NCI-H510A (cell line): ENCODE measurements at places on chromosomes 16 and 17.

- no peak for DNase-seq
Observed at GRCh38 chr16:52227851-52228250, 319.1 kb downstream of the TOX3 start.

GRCh38 chr16:75552951-75553350, 3.1 kb downstream of the TMEM231 start:
- DNase-seq = no peak

DNA sequence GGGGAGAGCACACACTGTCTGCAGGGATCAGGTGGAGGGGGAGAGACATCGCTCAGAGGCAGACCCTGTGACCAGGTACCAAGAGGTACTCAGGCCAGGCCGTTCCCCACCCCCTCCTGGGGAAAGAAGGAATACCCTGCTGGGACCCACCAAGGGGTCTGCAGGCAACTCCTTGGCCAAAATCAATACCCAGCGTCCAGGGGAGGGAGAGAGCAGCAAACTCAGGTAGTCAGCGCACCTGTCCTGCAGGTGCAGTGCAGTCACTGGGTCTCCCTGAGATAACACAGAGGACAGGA, 57.5 kb upstream of the DOC2B start:
- DNase-seq = no peak

DNA sequence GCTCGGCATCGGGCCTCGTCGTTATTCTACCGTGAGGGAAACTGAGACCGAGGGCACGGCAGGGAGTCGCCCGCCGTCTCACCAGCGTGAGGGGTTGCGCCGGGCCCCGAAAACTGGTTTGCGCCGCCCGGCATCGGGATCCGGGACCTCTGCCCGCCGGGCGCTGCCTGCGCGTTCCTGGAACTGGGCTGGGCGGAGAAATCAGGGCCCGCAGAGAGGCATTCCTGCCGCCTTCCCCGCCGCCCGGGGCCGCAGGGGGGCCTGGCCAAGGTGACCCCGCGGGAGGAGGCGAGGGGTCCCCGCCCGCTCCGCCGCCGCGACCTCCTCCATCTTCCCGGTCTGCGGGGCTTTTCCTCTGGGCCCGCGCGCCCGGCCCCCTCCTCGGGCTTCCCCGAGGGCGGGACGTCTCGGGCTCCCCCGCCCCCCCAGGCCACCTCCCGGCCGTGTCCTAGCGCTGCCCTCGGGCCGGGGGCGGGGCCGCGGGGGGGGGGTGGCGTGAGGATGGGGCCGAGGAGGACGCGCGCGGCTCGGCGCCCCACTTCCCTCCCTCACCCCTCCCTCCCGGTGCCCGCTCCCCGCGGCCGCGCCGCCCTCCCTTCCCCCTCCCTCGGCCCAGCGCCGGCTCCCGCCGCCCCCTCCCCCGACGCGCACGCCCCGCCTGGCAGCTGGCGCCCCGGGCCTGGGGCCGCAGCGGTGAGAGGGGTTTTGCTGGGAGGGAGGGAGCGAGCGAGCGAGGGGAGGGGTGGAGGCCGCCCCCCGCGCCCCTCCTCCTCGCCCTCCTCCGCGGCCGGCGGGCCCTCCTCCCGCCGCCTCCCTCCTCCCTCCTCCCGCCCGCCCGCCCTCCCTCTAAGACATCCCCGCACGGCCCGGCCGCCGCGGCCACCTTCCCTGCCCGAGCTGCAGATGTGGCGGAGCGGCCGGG, at the start of gene GLIS2:
Gene GLIS2, plus strand, starts transcription at position 882 of the 922 bp plus-strand sequence. CDS start 16,214 bp downstream, outside the sequence.
- DNase-seq = peak; percentile 87

DNA sequence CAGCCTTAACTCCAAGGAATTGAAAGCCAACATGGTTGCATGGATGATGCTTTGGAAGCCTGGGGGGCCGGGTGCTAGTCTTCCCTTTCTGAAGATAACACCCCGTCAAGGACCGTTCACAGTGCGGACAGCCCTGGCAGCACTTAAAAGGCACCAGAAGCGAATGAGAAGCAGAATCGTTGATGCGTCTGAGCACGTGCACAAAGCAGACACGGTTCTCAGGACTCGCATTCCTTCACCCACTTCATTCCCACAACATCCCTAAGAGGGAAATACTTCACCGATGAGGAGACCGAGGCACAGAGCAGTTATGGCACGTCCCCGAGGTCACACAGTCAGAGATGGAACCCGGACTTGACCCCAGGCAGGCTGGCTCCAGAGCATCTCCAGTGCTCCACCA, 14.2 kb downstream of the TRPV1 start:
- no peak for DNase-seq

DNA sequence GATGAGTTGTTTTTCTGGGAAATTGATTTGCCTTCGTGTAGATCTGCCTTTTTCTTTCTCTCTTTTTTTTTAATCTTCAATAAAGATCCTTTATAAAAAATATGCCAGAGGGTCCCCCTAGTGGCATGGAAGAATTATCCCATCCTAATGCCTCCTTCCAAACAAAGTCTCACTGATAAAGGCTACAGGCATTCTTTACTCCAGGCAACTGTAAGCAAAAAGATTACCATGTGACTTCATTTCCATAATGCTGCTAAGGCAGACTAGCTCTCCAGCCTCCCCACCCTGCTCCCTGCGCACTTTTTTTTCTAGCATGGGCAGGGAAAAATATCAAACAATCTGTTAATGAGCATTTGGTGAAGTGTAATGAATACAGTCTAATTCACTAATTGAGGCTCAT, 220.2 kb upstream of the CDH8 start:
- DNase-seq = no peak

DNA sequence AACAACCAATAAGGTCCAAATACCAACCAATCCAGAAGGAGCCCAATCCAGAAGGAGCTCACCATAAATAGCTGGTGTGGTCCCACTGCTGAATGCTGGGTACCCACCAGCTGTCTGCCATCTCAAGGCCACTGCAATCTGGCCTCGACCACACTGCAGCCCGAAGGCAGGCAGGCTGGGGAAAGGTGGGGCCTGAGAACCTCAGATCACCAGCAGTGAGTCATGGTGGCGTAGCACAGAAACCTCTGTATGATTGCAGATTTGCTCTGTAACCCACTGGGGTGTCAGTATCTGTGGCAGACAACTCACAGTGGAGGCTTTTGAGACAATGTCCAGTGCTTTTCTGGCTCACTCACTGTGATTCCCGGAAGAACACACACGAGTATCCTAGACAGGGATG, 14.7 kb upstream of the CMTR2 start:
- no peak for DNase-seq

GRCh38 chr17:17567631-17568030, 23.9 kb downstream of the PEMT start:
- DNase-seq = no peak

DNA sequence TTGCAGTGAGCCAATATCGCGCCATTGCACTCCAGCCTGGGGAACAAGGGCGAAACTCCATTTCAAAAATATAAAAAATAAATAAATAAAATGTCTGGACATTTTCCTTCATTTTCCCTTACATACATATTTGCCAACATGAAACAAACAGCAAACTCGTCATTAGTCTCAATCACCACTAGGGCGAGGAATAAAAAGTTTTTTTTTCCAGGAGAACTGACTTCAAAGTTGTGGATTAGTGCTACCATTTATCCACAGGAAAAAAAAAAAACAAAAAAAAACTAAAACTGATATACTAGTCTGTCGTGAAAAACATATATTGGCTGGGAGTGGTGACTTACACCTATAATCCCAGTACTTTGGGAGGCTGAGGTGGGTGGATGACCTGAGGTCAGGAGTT, 77.0 kb upstream of the MTMR4 start:
- no peak for DNase-seq
